ENCODE measurements at places on chromosomes 2 and 18. TPM values are rescaled to one million over a fixed set of nuclear protein-coding genes. Genes with fewer than 3 reads are reported as not detected.

The COL4A3 gene
- total RNA-seq: 1.3 TPM

The TXNDC2 gene
- not detected for total RNA-seq

The GLI2 gene
- 2.0 TPM for total RNA-seq

The ARMC9 gene
- total RNA-seq: 1.7 TPM

The GPBAR1 gene
- total RNA-seq: 0.60 TPM

The EIF2AK2 gene
- total RNA-seq: 13.4 TPM

The PDCL3 gene
- total RNA-seq: 10.3 TPM

The LRRTM4 gene
- 1.2 TPM for total RNA-seq

The RAX gene
- not detected for total RNA-seq

The TMEFF2 gene
- not detected for total RNA-seq

The LYPD6B gene
- not detected for total RNA-seq

The ACVR2A gene
- 13.4 TPM for total RNA-seq

The GAD1 gene
- not detected for total RNA-seq

The HDAC4 gene
- 37.6 TPM for total RNA-seq

DNA sequence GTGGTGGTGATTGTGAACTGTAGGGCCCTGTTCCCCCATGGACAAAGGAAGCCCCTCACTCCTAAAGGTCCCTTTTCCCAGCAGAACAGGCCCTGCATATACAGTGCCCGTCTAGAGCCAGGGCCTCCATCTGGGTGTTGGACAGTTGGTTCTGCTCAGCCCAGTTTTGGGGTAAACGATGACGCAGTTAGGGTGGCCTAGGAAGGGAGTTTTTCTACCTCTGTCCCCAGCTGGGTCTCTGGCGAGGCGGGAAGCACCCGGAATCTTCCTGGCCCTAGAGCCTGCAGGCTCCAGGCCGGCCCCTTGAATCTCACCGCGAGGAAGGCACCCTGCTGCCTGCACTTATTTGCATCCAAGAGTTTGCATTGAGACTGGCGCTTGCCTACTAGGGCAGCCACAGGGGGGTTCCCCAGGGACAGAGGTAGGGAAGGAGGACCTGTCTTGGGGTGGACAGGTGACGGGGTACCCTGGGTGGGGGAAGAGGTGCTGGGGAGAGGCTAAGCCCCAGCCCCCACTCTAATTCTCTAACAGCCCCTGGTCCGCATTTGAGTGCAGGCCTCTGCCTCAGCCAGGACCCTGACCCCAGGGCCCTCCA lies 529 bp upstream of the MTA3 start:
- DNase-seq: no peak

DNA sequence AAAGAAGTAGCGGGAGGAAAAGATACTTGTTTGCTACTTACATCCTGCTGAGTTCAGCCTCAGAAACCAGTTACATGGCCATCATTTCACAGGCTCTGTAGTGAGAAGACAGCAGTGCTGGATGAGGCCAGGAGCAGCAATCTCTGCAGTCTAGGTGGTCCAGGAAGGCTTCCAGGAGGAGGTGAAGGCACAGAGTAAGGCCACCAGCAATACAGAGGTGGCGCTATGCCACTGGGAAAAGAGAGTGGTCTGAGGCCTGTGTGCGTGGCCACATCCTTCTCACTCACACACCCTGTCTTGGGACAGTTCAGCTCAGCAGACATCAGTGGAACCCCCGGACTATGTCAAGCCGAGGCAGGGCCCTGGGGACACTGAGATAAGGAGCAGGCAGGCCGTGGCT lies 162.7 kb downstream of the KLHL29 start:
- DNase-seq: peak; percentile 15

DNA sequence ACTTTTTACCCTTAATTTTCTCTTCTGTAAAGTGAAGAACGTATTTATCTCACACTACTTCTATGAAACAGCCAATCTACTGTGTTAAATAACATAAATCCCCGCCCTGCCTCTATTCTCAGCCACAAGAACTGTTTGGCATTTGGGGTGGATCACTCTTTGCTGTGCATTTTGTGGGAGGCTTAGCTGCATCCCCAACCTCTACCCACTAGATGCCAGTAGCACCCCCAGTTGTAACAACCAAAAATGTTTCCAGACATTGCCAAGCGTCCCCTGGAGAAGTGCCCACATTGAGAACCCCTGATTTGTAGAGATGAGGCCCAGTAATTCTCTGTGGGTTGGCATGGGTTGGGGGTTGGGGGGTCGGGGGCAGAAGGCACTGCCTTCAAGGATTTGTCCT lies 94.7 kb upstream of the BOD1L2 start:
- no peak for DNase-seq

DNA sequence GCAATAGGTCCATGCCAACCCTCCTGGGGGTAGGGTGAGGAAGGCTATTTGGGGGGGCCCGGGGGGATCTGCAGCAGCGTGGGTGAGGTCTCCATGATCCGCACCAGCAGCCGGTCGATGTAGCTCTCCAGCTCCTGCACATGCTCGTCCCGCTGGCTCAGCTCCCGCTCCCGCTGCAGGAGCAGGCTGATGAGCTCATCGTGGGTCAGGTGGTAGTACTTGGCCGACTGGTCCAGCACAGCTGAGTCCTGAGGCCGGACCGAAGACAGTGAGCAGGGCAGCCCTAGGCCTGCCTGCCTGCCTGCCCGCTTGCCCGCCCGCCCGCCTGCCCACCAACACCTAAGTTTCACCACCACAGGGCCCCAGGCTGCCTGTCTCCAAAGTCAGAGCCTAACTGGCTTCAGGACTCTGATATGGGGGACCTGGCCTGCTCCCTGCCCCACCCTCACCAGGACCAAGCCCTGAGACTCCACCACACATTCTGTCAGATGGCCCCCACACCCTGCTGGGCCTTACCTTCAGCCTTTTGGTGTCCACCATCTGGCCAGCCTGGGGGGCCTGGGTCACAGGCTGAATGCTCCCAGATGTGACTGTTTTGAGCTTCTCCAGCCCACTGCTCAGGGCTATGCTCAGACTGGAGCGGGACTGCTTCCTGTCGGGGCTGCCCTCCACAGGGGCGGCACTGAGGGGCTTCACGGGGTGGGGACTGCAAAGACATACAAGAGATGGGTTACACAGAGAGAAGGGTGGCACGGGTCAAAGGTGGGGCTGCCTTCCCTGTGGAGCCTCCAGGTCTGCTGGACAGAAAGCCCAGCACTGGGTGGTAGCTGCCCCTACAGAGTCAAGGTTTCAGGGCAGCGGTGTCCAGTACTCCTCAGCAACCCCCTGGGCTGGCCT lies 4.2 kb upstream of the SFXN5 start:
- DNase-seq: peak; percentile 64

DNA sequence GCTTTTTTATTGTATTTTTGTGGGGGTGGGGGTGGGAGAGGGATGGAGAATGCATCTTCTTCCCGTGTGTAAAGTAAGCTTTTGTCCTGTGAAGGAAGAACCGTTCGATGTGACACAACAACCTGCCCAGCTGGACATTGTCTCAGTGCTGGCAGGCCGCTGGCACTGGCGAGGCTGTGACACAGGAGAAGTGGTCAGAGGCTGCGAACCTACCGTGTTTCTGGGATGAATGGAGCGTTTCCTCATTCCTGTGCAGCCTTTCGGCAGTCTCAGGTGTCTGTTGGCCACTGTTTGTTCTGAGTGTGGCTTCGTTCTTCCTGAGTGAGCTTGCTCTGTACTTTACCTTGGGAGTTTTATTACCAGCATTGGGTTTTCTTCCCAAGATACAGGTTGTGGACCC lies 8.0 kb downstream of the RAMP1 start:
- DNase-seq: no peak

- no peak for DNase-seq
Measured at GRCh38 chr2:37449761-37450296, 105.4 kb downstream of the QPCT start.

GRCh38 chr18:21191596-21192307 lies 50.3 kb upstream of the GREB1L start:
- peak; percentile 40 for DNase-seq

DNA sequence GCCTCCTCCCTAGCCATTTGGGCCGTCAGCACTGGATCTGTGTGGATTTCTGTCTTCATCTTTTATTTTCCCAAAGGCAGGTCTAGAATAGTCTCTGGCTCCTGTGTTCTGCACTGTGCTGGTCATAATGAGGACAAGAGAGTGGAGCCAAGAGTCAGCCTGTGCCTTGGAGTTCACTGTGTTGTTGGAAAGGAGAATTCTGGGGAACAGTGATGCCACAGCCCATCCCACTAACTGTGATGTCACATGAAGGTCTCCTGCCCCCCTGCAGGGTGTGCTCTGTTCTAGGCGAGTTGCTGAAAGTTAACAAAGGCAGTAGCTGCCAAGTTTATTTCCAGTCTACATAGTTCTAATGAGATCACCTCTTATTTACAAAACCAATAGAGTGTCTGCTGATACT lies 248.5 kb downstream of the TPGS2 start:
- no peak for DNase-seq

- DNase-seq: no peak
Measured at GRCh38 chr18:37710726-37711125, 145.1 kb upstream of the CELF4 start.

GRCh38 chr18:62187543-62188510 lies 772 bp downstream of the RELCH start:
- peak; percentile 68 for DNase-seq

GRCh38 chr18:45175511-45175910 lies 439.8 kb upstream of the SLC14A2 start:
- no peak for DNase-seq

DNA sequence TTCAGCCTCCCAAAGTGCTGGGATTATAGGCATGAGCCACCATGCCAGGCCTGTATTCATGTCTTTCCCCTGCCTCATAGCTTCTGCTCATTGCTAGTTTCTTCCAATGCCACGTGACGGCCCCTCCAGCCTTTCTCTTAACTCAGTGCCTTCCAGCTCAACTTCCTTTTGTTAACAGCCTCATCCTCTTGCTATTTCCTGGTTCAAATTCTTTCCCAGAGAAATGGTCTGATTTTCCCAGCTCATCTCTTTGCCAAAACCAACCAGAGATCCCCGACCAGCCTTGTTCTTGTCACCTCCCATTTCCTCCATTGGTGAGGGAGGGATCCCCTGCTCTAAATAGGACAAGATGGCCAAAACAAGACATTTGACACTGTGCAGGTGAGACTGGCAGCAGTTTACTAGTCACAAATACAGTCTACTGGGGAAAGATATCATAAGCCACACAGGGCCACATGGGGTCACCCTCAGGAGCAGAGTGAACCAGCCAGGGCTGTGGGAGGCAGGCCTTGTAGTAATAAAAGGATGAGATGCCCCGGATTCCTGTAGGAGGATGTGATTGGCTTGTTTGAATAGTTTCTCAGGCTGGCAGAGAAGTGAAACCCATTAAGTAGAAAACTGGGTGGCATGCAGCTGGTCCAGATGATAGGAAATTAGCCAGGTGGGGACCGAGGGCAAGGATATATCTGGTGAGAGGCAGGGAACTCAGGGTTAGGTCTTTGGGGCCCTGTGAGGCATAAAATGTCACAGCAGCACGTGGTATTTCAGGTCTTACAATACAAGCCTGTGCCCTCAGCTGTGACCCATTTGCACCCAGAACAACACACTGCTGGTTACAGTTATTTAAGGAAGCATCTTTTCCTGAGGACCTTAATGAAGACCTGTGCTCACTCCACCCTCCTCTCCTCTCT lies 6.4 kb downstream of the CD207 start:
- no peak for DNase-seq

- peak; percentile 40 for DNase-seq
Measured at GRCh38 chr18:74255131-74255616, 36.6 kb downstream of the CYB5A start.

- no peak for DNase-seq
Measured at GRCh38 chr2:64766841-64767669, 113.3 kb upstream of the SERTAD2 start.

GRCh38 chr18:49757513-49758262 lies 55.6 kb downstream of the ACAA2 start:
- no peak for DNase-seq

Data from heart left ventricle (tissue), 16 donors.